ENCODE measurements at places on chromosomes 7 and 10.

- DNase-seq: no peak
Observed at GRCh38 chr7:121945066-121945465, 72.1 kb downstream of the PTPRZ1 start.

DNA sequence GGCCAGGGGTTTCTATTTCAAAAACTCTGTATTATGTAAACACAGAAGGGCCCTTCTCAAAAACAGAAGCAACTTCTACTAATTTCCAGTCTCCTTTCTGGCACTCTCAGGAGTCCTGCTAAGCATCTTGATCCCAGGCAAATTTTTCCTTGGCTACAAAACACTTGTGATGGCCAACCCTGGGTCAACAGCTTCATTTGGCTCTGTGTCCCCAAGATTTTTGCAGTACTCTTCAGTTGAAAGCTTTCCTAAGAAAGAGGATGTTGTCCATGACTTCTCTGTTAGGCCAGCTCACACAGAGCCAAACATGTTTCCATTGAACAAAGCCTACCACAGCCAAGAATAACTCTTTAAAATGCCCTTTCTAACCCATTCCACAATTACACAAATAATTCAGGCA lies 99.0 kb upstream of the EGR2 start:
- DNase-seq: no peak

- peak; percentile 33 for DNase-seq
Observed at GRCh38 chr10:12041766-12042408, 722 bp downstream of the UPF2 start.

DNA sequence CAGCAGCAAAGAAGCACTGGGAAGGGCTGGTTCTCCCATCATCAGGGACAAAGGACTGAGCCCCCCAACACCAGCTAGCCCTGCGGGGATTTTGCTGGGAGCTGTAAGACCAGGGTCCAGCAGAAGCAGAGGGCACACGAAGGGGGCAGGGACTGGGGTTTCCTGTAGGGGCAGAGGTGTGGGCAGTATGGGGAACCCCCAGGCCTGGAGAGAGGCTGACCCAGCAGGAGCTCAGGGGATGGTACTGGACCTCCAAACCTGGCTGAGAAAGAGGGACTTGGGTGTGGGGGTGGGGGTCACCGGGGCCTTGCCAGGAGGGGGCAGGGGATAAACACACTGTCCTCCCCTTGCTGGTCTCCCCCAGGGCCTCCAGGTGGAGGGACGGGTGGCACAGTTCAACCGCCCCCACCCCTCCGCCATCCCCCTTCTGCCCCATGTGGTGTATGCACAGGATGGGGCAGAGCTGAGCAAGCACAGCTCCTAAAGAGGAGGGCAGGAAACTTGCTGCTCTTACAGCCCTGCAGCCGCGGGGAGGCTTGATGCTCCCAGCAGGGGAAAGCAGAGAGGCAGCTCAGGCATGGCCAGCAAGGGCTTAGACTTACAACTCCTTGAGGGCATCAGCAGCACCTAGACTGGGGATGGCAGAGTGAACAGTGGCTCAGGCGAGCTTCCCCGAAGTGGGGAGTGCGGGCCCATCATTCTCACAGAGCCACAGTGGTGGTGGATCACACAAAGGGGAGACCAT lies 12.4 kb upstream of the RET start:
- DNase-seq: no peak

GRCh38 chr10:45403151-45403550 lies 29.1 kb downstream of the ALOX5 start:
- no peak for DNase-seq

DNA sequence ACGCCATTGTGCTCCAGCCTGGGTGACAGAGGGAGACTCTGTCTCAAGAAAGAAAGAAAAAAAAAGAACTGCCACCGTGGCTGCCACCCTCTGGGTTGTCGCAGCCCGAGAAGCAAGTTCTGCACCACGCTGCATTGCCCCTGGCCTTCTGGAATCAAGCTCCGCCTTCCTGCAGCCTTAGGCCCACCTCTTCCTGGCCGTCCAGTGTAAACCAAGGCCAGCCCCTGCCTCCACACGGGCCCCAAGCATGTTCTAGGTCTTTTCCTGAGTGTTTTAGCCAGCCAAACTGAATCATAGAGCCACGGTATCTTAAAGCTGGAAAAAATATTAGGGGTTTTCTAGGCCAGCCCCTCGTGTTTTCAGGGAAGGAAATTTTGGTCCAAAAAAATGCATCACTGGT lies 188.9 kb downstream of the CCDC3 start:
- DNase-seq: no peak

- no peak for DNase-seq
Observed at GRCh38 chr10:28713626-28714352, 36.5 kb downstream of the BAMBI start.

DNA sequence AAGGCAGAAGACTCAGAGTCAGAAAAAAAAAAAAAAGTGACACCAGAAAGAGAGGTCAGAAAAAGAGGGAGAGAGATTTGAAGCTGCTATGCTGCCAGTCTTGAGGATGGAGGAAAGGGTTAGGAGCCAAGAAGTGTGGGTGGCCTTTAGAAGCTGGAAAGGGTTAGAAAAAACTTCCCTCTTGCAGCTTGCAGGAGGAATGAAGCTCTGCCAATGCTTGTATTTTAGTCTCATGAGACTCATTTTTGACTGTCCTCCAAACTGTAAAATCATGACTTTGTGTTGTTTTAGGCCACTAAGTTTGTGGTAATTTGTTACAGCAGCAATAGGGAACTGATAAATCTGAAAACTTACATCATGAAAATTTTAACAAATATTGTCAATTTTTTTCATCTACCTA lies 127.7 kb upstream of the NOBOX start:
- no peak for DNase-seq

GRCh38 chr10:49594594-49594993 lies 15.5 kb upstream of the SLC18A3 start:
- peak; percentile 68 for DNase-seq

DNA sequence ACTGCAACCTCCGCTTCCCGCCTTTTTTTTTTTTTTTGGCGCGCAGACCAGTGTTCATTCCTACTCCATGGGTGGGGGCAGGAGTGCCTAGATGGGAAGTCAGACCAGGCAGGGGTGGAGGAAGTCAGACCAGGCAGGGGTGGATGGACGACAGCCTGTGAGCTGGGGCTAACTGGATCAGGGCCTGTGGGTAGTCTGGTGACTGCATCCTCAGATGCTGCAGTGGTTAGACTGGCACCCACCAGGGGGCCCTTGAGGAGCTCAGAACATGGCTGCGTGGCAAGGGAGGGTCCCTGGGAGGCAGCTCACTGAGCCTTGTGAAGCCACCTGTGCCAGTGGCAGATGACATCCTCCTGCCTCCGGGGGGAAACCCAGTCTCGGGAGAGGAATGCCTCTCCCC lies 35.1 kb downstream of the RCC1L start:
- no peak for DNase-seq

DNA sequence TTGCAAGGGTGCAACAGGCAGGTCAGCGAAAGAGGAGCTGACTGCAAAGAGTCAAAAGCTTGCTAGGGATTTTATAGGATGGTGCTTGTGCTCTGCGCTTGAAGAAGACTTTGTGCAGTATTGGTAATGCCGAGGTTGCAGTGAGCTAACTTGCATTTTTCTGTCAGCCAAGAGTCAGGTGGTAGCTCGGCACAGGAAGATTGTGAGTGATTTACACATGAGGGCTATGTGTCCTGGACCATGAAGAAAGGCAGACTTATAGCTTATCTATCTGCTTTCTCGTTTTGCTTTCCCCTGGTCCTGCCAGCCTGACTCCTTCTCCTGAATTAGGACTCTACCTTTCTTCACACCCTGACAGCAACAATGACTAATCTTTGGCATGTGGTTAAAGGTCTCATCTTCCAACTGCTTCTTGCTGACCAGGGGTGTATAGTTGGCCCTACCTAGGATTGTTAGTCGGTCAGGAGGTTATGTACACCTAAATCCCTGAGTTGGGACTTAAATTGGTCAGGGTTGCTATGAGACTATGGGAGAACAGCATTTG lies 4.1 kb upstream of the SYPL1 start:
- no peak for DNase-seq

DNA sequence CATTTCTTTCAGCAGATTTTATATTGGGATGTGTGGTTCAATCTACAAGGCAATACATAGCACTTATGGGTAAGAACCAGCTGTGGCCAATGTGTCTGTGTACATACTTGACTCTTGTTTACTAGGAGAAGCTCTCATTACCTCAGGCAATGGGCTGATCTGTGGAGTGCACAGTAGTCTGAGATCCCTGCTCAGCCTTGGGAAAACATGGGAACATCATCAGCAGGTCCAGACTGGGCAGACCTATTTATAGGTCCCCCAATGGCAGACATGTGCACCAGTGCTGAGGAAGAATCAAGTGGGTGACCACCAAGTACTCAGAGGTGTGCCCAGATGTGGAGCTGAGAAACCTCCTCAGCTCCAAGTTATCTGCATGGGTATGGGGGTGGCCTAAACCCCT lies 349.7 kb downstream of the KIF20B start:
- DNase-seq: no peak

GRCh38 chr10:124027031-124027611 lies 66.3 kb downstream of the CHST15 start:
- DNase-seq: no peak

DNA sequence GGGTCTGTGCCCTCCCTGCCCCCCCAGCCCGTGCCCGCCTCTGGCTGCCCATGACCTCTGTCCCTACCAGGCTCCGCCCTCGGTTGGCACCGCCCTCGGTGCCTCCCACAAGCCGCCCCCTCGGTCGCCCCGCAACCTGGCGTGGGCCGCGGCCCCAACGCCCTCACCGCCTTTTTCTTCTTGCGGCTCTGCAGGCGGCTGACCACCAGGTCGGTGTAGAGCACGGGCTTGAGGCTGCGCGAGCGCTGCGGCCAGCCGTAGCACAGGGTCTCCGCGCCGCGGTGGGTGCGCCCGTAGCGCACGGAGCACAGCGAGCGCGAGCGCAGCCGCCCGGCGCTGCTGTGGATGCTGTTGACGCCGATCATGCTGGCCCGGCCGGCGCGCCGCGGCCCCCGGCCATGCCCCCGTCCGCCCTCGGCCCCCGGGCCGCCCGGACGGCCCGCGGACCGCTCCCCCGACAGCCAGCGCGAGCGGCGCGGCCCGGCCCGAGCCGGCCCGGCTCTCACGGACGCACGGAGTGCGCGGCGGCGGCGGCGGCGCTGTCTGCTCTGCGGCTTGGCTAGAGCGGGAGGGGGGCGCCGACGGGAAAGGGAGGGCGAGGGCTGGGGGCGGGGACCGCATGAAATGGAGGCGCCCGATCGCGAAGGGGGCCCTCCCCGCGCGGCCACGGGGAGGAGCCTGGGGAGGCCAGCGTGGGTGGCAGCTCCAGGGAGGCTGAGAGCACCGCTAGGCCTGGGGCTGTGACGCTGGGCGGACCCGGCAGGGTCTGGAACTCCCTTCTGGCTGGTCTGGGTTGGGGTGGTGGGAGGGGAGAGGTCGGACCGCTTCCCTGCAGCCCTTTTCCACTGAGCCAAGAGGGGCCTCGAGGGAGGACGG lies 9.6 kb downstream of the PSD start:
- DNase-seq: peak; percentile 7

DNA sequence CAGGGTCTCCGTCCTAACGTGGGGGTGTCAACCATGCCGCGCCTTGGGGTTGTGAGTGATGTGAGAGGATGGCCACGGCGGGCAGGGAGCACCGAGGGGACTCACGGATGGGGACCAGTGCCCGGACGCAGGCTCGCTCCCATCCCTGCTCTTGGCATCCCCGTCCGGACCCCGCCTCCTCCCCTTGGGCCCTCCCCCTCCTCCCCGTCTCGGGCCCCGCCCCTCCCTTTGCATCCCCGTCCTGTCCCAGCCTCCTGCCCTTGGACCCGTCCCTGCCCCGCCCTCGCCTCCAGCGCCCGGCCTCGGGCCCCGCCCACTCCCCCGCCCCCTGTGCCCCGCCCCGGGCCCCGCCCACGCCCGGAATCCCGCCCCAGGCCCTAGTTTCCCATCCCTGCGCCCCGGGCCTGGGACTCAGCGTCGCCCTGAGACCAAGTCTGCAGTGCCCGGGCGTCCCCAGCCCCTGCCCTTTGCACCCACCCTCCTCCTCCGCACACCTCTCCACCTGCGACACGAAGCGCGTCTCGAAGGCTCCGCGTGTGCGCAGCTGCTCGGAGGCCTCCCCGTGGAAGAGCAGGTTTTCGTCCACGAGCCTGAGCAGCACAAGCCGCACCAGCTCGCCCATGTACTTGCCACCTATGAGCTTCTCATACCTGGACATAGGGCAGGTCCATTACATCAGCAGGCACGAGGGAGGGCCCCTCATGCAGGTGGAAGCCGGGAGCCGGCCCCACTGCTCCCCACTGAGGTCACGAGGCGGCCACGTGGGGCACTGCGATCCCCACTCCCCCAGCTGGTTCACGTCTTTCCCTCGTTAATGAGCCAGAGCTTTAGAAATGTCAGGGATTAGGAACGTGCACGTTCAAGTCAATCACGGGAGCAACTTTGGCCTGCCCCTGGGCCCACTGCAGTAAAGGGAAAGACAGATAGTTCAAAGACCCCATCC lies 5.1 kb upstream of the MYL7 start:
- DNase-seq: peak; percentile 68

- no peak for DNase-seq
Observed at GRCh38 chr7:16494955-16495719, 29.6 kb upstream of the SOSTDC1 start.

DNA sequence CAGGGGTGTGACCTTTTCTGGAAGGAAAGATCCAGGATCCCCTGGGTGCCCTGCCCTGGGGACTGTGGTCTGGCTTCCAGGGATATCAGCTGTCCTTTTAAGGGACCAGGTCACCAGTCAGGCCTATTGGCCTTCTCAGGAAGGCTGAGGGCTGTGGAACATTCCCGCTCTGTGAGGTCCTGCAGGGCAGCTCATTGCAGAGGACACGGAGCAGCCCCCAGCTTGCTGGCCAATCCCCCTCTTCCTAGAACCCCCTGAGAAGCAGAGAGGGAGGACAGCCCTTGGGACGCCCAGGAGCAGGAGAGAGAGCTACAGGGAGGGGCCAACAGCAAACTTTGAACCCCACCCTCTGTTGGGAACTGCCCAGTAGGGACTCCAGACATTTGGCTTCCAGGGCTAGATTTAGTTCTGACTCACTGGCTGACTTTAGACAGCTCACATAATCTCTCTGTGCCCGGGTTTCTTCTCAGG lies 67.9 kb upstream of the COL13A1 start:
- no peak for DNase-seq

All from ACHN (cell line).